ENCODE measurements at places on chromosomes 2 and 18.

DNA sequence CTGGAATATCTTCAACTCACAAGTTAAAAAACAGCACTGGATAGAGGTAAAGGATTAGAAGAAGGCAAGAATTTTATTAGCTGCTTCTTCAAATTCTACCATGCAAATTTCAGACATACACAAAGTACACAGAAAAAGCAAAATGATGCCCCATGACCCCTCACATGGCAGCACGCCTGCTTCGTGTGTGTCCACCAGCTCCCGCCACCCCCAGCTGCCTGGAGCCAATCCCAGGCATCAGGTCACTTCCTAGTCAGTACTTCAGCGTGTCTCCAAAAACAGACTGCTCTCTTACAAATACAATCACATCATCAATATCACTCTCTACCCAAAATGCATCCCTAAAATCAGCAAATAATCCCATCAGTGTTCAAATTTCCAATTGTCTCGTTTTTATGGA, 35.8 kb downstream of the IMPA2 start:
- DNase-seq, result no peak

DNA sequence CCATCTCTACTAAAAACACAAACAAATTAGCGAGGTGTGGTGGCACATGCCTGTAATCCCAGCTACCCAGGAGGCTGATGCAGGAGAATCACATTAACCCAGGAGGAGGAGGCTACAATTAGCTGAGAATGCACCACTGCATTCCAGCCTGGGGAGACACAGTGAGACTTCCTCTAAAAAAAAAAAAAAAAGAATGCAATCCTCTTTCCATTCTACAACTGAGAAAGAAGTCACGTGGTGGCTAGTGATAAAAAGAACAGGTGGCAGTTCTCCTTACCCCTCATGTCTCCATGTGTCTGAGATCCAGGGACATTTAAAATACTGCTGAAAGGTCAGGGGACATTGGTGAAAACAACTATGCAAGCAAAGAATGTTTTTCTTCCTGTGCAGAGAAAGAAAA, 24.4 kb upstream of the GPR39 start:
- DNase-seq, result no peak

DNA sequence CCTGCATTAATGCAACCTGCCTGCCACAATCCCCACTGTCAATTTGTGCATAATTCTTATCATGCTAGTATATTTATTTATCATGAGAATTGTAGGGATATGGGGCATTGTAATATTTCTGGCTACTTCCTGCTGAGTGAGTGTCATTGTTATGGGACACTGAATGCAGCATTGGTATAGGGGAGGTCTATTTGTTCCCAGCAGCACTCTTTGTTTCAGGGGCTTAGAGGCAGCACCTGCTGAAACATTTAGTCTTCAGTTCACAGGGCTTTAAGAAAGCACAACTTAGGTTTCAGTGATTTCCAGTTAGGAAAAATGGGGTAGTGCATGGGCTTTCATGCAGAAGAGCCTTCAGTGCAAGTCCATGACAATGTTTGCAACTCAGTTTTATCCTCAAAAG, 23.6 kb downstream of the SULT1C3 start:
- no peak for DNase-seq

- no peak for DNase-seq
These were observed 207.2 kb downstream of the ETAA1 start for GRCh38 chr2:67604360-67604759.

DNA sequence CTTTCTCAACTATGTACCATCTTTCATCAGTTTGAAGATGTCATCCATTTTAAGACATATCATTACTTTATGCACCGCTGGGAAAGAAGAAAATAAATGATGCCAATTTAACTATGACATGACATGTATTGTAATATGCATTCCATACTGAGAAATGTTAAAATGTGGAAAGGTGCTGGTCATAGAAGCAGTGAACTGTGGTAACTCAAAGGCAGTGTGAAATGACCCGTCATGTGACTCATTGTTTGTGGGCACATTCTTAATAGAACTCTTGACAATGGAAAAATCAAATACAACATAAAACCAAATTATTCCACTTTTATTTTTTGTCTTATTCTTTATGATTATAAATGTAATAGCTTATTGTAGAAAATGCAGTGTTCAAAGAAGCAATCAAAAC, 455.0 kb upstream of the ST6GAL2 start:
- DNase-seq, result no peak

GRCh38 chr18:6056171-6056910, 161.0 kb upstream of the TMEM200C start:
- no peak for DNase-seq

- DNase-seq, result no peak
These were observed 74.7 kb downstream of the EIPR1 start for GRCh38 chr2:3302751-3303582.

- no peak for DNase-seq
These were observed 512.3 kb upstream of the RAB6C start for GRCh38 chr2:129467012-129467779.

- DNase-seq, result no peak
These were observed 101.0 kb upstream of the CERS6 start for GRCh38 chr2:168355121-168355520.

- DNase-seq, result no peak
These were observed 12.5 kb upstream of the HAAO start for GRCh38 chr2:42804891-42805290.

GRCh38 chr2:49770919-49771318, 616.6 kb upstream of the FSHR start:
- no peak for DNase-seq

DNA sequence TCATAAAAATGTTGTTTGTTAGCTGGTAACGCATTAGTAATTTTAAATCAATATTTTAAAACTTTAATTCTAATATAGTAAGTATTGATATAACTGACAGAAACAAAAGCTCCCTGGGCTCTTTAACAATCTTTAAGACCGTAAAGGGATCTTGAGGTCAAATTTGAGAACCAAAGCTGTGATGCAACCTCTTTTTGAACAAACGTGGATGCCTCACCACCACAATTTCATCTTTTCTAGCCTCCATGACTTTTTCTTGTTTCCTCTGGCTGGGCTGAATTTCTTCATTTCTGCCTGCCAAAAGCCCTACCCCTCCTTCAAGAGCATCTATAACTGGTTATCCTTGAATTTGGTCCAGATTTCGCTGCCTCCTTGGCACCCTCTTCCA, 563 bp upstream of the POLE4 start:
- DNase-seq, result no peak

DNA sequence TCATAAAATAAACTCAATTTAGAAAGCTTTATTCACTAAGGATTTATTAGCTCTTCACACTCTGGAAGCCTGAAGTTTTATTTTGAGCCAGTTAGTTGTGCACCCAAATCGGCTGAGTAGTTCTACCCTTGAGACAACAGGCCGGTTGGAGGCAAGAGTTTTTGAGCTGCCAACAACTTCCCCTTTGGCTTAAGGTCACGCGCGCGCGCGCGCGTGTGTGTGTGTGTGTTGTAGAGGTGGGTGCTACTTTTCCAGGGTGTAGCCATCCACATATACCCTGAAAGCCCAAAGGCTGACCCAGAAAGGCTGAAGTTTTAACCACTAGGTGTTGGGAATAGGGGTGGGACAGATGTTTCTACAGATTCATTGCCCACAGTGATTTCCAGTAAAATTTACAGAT, 150.2 kb upstream of the LHCGR start:
- DNase-seq, result no peak

DNA sequence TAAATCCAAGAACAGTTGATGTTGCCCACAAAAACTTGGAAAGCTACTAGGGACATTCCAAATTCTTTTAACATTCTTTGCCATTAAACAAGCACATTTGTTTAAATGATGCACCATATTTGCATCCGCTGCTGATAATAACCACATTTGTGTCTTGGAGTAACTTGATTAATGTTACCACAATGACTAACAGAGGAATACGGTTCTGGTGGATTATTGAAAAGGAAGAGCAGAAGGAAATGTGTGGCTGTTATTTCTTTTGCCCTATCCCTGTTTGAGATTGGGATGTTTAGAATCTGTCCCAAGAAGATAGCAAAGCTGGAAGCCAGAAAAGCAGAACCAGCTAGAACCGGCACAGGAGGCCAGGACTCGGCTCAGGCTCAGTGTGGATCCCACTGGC, 39.2 kb upstream of the RASGRP3 start:
- no peak for DNase-seq

DNA sequence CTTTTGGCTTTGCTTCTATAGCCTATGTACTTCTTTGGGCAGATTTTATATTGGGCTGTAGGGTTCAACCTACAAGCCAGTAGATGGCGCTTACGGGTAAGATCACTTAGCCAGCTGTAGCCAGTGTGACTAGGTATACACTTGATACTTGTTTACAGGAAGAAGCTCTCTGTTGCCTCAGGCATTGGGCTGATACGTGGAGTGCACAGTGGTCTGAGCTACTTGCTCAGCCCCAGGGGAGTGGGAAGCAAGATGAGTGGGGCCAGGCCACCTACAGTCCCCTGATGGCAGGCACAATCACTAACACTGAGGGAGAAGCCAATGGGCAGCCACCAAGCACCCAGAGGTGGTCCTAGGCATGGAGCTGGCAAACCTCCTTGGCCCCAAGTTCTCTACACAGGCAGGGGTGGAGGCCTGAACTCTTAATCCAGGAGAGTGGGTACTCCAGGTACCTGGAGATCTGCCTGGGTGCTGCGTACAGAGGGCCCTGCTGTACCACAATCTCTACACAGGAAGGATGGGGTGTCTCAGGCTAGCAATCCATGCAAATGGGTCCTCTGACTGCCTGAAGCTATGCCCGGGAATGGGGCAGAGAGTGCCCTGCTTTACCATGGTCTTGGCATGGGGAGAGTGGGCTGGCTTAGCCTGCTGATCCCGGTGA, 122.2 kb downstream of the NCOA1 start:
- peak; percentile 17 for DNase-seq

Data from GM18507 (cell line).